ENCODE measurements at places on chromosomes 11 and 22.

GRCh38 chr11:36024716-36025115 lies 80.9 kb downstream of the LDLRAD3 start:
- DNase-seq = no peak

DNA sequence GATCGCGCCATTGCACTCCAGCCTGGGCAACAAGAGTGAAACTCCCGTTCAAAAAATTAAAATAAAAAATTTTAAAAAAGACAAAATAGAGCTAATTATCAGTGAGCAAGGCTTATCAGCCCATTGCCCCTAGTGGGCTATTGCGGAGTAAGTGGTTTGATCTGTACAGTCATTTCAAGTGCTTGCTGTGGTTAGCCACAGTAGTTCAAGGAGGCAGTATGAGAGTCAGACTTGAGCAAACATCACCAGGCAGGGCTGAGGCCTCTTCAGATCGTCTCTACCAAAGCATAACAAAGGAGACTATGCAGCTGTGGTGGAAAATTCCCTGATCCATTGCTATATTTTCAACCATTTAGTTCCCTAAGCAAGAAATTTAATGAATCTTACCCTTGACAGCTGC lies 4.3 kb upstream of the SBF2 start:
- no peak for DNase-seq

- DNase-seq = no peak
These were observed 92.2 kb upstream of the PLET1 start for GRCh38 chr11:112352907-112353306.

- no peak for DNase-seq
These were observed 55.2 kb upstream of the WNT7B start for GRCh38 chr22:46031965-46032851.

DNA sequence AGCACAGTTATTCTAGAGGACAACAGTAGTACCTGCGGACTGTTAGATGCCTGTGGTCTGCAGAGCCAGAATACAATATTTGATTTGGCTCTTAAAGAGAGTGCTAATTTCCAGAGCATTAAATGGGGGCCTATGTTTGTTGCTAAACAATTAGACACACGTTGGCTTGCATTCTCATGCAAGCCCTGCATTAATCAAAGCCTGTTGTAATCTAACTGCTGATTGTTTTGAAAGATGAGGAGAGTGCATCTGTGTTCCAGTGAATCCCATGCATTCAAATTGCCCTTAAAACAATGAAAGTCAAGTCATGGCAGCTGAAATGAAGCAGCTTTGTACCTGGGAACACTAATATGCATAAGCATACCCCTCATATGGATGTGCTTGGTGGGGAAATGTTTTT lies 419.4 kb downstream of the DYNC2H1 start:
- DNase-seq = no peak

DNA sequence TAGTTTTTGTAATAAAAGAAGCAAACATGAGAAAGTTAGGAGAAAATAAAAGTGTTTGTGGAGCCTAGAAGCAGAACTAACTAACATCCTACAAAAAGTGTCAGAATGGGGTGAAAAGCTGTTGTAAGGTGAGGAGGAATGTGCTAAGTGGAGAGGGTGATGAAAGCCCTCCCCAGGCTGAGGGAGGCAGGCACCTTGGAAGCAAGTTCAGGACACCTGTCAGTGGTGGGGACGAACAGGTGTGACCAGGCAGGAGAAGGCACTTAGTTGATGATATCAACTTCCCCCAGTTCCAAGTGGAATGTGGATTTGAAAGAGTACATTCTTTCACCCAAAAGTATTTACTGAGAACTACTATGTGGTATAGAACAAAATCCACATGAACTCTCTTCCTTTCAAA lies 18.7 kb upstream of the BMAL1 start:
- DNase-seq = no peak

DNA sequence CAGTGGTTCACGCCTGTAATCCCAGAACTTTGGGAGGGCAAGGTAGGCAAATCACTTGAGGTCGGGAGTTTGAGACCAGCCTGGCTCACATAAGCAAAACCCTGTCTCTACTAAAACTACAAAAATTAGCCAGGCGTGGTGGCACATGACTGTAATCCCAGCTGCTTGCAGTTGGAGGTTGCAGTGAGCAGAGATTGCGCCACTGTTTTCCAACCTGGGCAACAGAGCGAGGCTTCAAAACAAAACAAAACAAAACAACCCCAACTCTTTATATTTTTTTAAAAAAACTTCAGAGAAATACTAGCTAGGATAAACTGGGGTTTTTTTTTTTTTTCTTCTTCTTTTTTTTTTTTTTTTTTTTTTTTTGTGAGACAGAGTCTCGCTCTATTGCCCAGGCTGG lies 31.8 kb upstream of the RAPSN start:
- no peak for DNase-seq

Data from muscle of back (tissue), 13 donors.